ENCODE measurements at places on chromosomes 16 and 17.

- no peak for DNase-seq
Measured at GRCh38 chr16:2799859-2800226, 1.6 kb downstream of the PRSS41 start.

DNA sequence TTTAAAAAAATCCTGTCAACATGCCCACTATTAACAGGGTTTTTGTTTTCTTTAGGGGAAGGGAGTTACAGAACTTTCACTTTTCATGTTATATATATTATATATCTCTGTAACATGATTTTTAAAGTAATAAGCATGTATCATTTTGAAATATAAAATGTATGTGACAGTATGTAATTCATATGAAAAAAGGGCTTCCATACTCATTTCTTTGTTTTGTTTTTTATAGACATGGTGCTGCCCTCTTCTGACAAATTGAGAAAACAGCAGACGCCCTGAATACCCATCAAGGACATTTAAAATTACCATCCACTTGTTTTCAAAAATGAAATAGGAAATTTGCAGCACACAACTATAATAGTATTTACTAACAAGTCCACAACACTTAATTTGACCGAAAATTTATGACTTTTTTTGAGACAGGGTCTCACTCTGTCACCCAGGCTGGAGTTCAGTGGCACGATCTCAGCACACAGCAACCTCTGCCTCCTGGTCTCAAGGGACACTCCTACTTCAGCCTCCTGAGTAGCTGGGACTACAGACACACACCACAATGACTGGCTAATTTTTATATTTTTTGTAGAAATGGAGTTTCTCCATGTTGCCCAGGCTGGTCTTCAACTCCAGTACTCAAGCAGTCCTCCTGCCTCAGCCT lies 30.4 kb downstream of the CFDP1 start:
- DNase-seq, result no peak

- no peak for DNase-seq
Measured at GRCh38 chr16:31519759-31520431, 7.8 kb upstream of the AHSP start.

DNA sequence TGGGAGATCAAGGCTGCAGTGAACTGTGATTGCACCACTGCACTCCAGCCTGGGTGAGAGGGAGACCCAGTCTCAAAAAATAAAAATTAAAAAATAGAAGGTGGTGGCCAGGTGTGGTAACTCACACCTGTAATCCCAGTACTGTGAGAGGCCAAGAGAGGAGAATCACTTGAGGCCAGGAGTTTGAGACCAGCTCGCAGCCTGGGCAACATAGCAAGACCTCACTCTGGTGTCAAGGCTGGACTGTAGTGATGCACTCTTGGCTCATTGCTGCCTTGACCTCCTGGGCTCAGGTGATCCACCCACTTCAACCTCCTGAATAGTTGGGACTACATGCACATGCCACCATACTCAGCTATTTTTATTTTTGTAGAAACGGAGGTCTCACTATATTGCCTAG lies 13.3 kb downstream of the RFFL start:
- DNase-seq, result no peak

DNA sequence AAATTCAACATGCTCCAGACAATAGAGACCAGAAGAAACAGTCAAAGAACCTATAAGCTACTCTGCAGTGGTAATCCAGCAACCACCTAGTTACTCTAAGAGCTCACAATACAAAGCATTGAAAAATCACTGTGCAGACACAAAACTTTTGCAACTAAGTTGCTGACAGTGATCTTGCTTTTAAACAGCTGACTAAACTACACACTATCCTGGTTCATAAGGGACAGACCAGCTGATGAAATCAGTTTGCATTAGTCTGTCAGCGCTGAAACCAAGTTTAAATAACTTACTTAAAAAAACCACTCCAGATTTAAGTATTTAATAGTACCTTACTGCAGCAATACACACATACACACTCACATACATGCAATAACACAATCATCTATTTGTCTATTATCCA lies 4.6 kb downstream of the VEZF1 start:
- no peak for DNase-seq

GRCh38 chr17:83106056-83106588 lies 26.7 kb downstream of the METRNL start:
- no peak for DNase-seq

DNA sequence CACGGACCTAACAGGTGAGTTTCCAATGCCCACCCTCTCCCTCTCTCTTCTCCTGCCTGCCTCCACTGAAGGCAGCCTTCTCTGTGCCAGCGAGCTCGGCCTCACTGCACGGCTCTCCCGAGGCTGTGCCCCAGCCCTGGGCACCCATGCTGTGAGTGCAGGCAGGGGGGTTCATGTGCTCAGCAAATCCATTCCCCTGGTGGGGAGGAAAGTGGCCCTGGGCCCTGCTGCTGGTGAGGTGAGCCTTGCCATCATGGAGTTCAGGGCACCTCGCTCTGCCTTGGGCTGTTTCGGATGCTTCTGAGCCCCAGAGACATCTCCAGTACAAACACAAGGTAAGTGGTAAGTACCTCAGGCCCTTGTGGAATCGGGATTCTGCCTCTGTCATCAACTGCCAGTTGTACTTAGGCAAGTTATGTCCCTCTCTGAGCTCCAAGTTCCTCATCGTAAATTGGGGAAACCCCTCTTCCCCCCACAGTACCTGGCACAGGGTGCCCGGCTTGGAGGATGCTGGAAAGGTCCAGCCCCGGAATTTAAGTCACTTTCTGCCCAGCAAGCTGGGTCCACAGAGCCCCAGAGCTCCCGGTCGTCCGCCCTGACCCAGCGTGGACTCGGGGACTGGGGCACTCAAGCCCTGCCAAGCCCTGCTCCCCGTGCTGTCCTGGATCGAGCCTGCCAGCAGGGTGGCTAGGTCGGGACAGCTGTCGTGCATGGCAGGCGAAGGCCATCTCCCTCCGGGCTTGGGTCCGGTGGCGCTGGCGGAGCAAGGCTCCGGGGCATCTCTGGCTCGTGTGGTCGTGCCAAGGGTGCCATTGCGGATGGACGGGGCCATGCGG lies 684 bp upstream of the NUDT16L1 start:
- DNase-seq, result no peak

GRCh38 chr17:4074831-4075495 lies 67.9 kb downstream of the ZZEF1 start:
- no peak for DNase-seq

GRCh38 chr17:65297916-65298315 lies 160.7 kb downstream of the RGS9 start:
- DNase-seq, result no peak

DNA sequence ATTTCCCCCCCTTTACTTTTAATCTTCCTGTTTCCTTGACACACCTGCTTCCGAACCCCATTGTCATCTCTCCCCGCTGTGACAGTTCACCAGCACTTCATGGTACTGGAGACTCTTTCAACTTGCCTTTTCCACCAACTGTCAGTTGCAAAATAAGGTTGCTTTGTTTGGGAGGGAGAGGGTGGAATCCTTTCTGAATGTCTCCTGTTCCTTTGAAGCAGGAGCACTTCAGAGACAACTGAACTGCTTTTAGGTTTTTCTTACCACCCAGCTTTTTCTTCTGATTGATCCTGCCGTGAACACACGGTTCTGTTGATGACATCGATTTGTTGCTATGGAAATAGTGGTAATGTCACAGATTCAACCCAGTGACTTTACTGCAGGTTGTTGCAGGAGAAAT lies 42.0 kb downstream of the RPA1 start:
- no peak for DNase-seq

DNA sequence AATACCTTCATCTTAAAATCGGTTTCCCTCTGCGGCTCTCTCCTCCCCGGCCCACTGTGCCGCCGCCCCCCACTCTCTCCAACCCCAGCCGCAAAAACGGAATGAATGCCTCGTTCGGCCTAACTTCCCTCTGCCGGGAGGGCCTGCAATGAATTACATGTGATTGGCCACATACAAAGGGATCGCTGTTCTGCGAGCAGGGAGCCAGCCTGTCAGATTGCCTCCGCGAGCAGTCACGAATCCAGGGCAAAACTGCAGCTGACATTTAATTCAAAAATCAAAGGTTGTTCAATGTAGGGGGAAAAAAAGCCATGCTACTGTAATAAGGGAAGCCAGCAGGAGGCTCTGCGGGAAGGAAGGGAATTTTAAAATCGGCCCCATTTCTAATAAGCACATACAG lies 84.9 kb downstream of the TBC1D16 start:
- DNase-seq, result no peak

DNA sequence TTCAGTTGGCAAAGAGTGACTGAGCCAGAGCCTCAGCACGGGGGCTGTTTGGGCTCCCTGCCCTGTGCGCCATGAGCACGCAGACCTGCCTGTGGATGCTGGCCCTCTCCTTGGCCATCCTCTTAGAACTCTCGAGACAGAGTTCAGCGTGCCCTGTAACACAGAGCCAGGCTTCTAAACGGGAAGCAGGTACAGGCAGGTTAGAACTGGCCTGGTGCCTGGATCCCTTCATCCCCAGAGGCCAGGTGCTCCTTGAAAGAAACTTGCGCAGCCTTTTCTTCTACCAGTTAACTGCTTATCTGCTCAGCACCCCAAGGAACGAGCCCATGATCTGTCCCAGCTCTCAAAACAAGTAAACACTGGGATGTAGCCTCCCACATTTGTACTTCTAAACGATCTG lies 6.9 kb downstream of the CCNF start:
- no peak for DNase-seq

- DNase-seq, result no peak
Measured at GRCh38 chr17:78342449-78343186, 17.3 kb downstream of the SOCS3 start.

DNA sequence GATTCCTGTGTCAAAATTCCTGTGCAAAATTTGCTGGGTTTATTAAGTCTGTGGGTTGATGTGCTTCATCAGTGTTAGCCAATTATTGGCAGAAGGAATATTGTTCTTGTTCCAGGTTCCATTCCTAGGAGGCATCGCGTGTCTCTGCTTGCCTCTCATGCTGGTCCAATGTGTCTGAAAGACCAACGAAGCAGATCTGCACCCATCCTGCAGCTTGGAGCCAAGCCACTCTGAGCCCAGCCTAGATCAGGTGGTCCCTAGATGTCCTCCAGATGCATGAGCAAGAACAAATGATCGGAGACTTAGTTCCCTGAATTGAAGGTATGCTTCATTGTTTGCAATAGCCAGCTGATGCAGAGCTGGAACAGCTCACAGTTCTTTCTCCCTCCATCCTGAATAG lies 10.5 kb upstream of the PIK3R6 start:
- DNase-seq, result no peak

- no peak for DNase-seq
Measured at GRCh38 chr16:68097088-68097487, 11.9 kb downstream of the NFATC3 start.

GRCh38 chr16:770411-770810 lies 9.9 kb downstream of the MSLN start:
- no peak for DNase-seq

DNA sequence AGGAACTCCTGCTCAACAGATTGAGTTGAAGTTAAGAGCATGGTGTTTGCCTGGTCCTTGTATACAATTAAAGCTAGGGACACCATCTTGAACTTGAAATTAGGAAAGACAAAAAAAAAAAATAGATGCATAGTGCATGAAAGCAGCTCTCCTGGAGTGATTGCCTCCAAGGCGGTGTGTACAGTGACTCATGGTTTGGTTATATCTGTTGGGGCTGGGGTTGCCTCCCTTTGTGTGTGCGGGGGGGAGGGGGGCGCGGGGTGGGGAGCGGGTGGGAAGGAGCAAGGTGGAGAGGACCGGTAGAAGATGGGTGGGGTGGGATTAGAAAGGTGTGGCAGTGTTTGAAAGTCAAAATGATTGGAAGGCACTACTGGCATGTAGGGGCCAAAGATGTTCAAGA lies 3.4 kb downstream of the TMED6 start:
- DNase-seq, result no peak

DNA sequence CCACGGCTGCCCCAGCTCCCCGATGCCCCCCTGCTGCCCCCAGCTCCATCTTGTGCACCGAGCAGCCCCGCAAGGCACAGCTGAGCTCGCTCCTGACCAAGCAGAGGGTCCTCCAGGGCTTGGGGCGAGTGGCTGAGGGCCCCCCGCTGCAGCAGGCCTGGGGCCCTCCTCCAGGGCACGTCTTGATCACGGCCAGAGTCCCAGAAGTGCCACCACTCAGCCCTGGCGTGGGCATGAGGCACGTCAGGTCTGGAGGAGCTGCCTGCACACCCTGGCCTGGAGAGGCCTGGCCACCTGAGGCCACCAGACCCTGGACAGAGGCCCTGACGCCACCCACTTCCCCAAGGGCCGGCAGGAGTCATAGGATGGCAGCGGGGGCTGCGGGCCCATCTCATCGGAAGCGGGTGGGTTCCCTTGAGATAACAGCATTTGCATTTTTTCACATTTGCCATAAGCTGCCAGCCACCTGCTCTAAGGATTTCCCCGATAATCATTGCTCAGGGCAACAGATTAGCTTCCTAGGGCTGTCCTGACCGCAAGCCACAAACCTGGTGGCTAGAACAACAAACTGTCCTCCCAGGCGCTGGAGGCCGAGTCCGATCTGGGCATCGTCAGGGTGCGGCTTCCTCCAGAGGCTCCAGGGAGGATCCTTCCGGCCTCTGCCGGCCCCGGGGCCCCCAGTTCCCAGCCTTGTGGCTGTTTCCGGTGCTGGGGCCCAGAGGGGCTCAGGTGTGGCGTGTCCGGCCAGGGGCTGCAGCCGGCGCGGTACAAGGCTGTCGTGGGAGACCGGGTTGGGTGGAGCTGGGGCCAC lies 23.9 kb upstream of the C1QTNF8 start:
- DNase-seq, result no peak

DNA sequence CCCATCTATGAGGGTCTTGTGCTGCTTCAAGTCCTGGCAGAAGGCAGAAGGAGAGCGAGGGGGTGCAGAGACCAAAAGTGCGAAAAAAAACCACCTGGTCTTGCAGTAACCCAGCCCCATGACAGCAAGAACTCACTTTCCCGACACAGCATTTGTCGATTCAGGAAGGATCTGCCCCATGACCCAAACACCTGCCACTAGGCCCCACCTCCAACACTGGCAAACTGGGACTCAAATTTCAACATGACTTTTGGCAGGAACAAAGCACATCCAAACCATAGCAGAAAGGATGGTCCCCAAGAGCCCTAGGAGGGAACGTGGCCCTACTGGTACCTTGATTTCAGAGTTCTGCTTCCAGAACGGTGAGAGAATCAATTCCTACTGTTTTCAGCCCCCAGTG lies 34.7 kb upstream of the KLHDC4 start:
- DNase-seq, result no peak

DNA sequence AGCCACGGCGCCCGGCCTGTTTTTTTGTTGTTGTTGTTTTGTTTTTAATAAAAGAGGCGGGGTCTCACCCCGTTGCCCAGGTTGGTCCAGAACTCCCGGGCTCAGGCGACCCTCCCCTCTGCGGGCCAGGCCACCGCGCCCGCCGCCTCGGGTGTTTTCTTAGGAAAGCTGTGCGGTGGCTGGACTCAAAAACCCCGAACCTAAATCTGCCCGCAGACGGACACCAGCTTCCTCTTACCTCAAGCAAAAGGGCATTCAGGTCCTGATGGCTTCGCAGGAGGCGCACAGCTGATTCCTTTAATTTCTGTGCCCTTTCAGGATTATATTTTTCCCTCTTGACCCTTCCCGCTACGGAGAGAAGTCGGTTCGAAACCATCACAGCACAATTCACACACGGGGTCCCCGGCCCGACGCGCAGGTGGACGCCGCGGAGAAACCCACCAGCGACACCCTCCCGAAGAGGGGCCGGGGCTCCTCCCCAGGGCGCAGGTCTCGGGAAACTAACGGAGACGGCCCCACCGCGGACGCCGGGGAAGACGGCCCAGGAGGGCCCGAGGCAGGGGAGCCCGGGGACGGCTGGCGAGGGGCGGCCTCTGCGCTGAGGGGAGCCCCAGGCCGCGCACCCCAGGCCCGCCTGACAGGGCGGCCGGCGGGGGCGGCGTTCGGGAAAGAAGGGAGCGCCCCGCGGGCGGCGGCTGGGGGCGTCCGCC lies 653 bp downstream of the FANCA start:
- DNase-seq, result no peak
